Stimulated activated CD4-positive, alpha-beta T cell treated with anti-CD3 and anti-CD28 coated beads, TNF-alpha, amount 100 ng/mL, for 4 hours (primary cell): ENCODE measurements at places on chromosomes 4 and X.

DNA sequence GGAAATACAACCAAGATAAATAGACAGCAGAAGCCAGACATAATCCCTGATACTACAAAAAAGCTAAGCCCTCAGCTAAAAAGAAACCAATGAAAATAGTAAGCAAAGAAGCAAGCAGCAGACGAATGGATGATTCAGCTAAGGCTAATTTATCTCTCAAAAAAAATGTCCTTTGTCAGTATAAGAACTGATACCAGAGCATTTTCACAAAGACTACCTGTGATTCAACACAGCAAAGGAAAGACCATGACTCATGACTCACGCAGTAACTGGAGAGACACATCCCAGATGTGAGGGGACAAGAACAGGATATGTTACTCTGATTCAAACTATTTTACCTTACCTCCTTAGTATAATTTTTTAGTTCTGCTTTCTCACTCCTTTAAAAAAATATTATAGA is 22.7 kb upstream of the TMPRSS11F start:
- no peak for DNase-seq

DNA sequence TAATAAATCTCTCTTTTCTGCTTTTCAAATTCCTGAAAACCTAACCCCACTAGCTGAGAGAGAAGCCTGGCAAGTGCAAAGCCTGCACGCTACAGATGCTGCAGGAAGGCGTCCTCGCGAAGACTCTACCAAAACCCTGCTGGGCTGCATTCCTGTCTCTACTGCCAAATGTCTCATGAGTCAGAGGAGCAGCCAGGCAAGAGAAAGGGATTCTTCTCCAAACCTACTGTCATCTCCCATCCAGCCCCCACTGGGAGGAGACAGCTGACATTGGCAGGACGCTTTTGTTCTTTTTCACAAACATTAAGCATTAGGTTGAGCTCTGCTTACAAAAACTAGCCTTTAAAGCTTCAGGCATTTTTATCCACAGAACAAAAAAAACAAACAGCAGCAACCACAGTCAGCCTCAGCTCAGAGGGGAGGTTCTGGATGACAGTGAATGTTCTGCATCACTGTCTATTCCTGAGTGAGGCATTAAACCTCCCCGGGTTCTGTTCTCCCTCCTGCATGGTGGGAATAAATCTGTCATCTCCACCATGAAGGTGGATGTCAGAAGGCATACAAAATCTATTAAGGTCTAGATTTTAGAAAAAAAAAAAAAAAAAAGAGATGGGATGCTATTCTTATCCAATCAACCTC is 18.0 kb downstream of the CRMP1 start:
- no peak for DNase-seq

- no peak for DNase-seq
These were observed 430.2 kb upstream of the ZFP42 start for GRCh38 chr4:187565416-187565815.

DNA sequence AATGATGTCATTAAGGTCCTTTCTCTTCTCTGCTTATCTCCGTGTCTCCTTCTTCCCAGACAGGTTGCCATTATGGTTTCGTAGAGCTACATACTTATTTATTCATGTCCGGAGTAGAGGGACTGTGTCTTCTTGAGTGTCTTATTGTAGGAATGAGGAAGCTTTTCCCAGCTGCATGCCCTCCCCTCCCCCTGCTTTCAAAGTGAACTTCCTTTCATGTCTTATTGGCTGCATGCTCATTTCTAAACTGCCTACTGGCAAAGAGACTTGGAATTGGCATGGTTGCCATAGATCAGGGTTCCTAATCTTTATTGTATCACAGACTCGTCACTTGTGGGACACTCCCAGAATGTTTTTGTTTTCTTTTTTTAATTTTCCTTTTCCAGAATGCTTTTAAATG is 15.4 kb downstream of the VAMP7 start:
- DNase-seq, result no peak

GRCh38 chr4:148780426-148781005 is 338.3 kb upstream of the NR3C2 start:
- no peak for DNase-seq

DNA sequence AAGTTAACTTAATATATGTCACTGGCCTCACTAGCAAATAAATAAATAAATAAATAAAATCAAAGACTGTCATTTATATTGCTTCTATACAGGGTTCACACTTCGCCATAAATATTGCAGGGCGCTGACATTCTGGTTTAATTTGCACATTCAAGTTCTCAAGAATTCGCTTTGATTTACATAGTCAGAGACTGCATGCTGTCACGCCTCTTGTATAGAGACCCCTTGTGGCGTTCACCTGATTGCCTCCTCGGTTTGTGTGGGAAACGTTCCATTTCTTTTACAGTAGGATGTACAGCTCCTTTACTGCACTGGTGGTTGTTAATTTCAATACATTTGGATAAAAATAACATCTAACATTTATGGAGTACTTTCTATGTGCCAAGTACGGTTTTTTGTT is 71.3 kb upstream of the ADGRG2 start:
- no peak for DNase-seq

DNA sequence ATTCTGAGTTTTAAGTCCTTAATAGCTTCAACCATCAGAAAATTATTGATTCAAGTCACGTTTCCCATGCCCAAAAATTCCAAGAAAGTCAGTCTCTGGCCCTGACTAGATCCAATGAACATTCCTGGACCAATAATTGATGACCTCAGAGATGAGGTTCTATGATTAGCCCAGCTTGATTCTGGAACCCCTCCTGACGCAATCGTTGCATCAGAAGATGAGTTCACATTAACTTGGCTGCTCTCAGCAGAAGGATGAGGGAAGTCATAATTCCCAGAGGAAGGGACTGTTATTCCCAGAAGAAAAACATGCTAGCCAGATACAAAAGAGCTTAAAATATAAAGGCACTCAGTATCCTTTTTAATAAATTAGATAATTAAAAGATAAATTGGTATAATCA is 34.3 kb upstream of the CPEB2 start:
- DNase-seq, result no peak

GRCh38 chr4:174503079-174503715 is 19.1 kb downstream of the HPGD start:
- no peak for DNase-seq

GRCh38 chr4:185352741-185353140 is 43.0 kb downstream of the LRP2BP start:
- DNase-seq, result no peak

DNA sequence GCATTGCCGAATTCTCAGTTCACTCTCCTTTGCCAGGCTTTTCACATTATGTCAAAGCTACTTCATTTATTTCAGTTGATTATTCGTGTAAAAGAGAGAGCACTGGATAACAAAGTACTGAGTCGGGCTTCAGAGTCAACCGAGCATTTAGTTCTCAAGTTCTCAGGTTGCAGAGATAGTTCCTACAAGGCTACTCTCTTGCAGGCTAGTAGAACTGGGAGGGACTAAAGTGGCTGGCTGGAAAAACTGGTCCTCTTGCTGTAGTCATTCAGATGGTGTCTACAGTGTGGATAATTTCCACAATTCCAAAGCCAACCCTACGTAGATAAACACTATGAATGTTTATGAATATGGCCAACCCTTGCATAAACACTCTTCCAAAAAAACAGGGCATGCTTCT is 4.6 kb upstream of the CCNG2 start:
- DNase-seq, result no peak

DNA sequence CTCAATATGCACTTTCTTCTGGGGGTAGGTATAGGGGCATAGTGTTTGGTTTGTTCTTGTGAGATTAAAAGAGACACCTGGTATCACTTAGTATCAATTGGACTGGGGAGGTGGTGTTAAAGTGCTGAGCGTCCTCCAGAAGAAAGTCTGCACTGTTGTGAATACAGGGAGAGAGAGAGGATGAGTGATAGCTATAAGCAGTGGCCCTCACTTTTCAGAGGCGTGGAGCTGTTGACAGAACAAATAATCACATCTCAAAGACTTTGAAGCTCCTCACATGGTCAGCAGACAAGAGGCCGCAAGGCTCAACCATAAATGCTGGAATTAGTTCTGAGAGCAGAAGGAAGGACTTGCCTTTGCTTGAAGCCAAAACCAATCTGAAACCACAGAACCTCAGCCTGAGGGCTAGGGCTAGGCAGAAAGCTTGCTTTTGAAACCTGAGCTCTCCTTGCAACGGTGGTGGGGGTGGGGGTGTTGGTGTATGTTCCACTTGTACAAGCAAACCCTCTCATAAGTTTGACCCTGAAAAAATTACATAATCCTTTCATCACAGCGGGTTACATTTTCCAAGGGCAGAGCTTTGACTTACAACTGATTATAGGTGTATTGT is 123.2 kb upstream of the SCML1 start:
- no peak for DNase-seq

GRCh38 chr4:152220201-152220666 is 315.7 kb downstream of the FBXW7 start:
- no peak for DNase-seq

- no peak for DNase-seq
These were observed 82.1 kb downstream of the SLC39A8 start for GRCh38 chr4:102263024-102263787.

GRCh38 chr4:184355111-184355604 is 119.2 kb downstream of the IRF2 start:
- no peak for DNase-seq

DNA sequence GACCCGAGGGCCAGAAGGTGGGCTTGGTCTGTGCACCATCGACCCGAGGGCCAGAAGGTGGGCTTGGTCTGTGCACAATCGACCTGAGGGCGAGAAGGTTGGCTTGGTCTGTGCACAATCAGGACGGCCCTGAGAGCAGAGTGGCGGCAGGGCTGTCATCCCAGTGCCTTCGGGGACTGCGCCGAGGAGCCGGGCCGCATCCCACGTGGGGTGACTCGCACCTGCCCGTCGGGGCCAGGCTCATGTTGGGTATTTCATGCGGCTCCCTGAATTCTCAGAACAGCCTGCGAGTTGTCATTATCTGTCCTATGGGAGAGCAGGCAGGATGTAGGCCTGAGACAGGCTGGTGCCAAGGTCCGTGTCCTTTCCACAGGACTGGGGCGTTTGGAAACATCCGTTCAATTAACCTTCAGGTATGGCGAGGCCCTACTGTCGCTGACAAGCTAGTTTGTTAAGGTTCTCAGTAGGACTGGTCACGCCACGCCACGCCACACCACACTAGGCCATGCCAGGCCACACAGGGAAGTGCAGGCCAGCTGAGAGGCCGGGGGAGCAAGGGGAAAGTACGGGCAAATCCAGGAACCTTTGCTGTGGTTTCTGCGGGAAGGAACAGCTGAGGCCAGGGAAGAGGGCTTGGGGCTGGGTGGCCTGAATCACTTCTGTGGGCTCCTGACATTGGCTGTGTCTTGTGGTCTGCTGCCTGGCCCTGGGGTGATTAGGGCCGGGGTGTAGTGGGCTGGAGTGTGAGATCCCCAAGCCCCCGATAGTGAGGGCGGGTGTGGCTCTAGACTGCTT is 182.9 kb downstream of the AFAP1 start:
- DNase-seq, result no peak

DNA sequence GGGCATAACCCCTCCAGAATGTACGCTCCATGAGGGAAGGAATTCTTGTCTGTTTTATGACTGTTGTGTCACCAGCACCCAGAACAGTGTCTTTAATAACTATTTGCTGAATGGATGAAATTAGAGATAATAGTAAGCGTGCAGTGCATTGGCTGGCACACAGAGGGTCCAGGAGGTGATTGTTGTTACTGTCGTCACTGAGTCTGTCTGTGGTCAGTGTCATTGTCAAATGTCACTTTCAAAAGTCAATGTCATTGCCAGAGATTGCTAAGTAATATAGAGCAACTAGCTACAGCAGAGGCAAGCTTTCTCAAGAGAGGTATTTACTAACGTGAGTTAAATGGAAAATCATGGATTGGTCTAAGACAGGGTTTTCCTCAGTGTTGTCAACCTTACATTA is 70.7 kb downstream of the ARHGEF38 start:
- DNase-seq, result no peak

DNA sequence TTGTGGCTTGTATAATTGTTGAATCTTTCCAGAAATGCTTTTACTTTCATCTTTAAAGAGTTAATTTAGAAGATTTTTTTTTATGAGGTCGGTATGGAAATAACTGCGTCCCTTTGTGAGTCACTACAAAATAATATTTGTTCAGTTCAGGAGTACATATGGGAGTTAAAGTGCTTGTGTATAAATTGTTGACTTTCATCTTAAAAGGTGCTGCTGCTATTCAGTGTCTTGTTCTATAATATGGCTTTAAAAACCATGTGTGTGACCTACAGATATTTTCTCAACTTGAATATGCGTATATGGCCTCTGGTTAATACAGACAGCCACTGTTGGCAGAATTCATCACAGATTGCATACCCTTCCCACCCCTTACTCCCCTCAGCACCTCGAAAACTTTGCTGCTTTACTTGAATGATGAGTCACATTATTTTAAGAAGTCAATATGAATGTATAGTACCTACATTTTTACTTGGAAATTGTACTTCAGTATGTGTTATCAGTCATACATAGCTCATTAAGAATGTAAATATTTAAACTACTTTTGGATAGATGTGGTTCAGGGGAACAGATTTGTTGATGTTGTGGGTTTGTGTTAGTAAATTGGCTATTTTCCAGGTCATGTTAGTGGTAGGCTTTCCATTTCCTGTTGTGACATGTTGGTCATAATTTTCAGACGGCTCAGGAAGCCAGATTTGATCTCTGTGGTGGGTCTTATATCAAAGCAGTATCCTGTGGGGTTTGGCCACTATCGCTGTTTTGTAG is 1.5 kb downstream of the CLCN3 start:
- DNase-seq, result no peak

GRCh38 chrX:99308302-99308701 is 1101.8 kb downstream of the PCDH19 start:
- no peak for DNase-seq

DNA sequence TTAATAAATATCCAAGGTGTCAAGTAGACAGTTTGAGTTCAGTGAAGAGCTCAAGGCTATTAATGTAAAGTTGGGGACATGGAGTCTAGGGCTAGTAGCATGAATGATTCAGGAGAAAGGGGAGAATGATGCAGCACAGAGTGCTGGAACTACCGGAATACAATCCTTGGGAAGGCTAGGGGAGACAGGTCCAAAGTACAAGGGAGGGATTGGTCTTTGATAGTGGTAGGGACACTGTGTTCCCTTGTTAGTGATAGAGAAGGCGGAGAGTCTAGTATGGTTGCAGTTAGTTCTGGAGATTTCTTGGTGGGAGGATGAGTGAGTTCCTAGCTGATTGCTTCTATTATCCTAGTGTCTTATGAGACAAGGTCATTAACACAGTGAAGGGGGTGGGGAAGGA is 8.7 kb downstream of the GCNA start:
- DNase-seq, result no peak

- no peak for DNase-seq
These were observed 15.2 kb downstream of the ADRA2C start for GRCh38 chr4:3781193-3781886.
